ENCODE measurements at places on chromosomes 12 and 14. TPM values are rescaled to one million over a fixed set of nuclear protein-coding genes. Genes with fewer than 3 reads are reported as not detected.

DNA sequence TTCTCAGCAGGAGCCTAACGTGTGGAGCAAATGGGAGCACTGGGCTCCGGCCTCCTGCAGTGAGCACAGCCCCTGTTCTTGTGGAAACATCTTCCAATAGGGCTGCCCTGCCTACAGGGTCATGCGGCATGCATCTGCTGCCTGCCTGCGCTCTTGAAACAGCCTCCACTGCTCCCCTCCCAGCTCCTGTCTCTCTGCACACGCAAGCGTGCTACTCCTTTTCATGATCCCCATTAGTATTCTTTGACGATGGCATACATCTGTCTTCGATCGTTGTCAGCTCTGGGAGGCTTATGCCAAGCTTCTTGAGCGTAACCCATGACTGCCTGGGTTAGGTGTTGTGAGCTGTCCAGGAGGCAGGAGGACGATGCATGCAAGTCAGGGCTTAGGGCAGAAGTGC, 23.1 kb downstream of the NTF3 start:
- DNase-seq, result no peak

- DNase-seq, result peak; percentile 83
Measured at GRCh38 chr12:46160101-46160980, 108.5 kb downstream of the SLC38A1 start.

DNA sequence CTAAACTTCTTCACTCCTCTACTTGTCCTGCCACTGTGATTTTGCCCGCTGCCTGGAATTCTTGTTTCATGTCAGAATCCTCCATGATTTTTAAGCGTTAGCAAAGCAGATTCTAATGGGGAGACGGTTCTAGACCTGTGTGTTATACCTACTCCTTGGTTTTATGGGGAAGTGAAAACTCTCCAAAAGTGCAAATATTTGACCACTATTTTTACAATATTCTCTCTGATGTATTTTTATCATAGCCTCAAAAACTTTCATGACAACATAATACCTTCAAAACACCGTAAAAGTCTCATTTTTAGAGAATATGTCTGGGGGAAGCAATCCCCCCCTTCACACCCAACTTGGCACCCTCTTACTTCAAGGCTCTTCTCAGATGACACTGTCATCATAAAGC, 12.9 kb upstream of the KRAS start:
- DNase-seq, result no peak

DNA sequence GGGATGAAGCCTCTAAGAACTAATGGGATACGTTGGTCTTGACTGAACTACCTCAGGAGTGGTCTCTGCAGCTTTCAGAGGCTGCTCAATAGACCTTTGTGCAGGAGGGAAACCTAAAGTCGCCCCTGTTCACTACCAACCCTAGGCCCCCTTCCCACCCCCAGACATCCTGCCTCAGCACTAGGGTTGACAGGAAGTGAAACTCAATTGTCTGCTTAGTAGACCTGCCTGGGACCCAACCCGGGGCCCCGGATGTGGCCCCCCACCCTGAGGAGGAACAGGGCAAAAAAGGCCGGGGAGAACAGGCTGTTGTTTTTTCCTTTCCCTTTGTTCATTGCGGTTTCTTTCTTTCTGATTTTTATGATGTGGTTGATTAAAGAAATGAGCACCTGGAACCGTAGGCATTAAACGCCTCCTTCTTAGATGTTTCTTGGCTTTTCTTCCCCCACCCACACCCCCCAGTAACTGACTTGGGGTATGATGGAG, 1.6 kb upstream of the DGKA start:
- no peak for DNase-seq

DNA sequence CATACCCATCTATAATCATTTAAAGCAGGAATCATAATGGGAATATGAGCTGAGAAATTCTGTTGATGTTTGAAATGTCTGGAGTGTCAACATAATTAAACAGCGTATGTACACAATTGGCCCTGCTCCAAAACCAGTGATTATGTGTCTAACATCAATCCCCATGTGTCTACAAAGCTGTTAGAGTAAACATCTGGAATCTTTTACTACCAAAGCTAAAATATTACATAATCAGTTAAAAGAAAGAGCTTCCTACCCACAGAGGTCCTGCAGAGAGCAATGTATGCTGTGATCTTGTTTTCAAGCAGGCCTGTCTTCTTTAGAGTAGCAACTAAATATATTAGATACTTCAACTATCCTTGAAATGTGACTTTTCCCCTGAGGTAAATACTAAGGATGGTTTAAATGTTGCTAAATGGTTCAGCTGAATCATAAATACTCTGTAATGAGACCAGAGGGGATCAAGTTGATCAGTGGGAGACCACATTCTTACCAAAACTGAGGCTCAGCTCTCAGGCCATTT, 74.3 kb downstream of the RASSF8 start:
- peak; percentile 49 for DNase-seq

DNA sequence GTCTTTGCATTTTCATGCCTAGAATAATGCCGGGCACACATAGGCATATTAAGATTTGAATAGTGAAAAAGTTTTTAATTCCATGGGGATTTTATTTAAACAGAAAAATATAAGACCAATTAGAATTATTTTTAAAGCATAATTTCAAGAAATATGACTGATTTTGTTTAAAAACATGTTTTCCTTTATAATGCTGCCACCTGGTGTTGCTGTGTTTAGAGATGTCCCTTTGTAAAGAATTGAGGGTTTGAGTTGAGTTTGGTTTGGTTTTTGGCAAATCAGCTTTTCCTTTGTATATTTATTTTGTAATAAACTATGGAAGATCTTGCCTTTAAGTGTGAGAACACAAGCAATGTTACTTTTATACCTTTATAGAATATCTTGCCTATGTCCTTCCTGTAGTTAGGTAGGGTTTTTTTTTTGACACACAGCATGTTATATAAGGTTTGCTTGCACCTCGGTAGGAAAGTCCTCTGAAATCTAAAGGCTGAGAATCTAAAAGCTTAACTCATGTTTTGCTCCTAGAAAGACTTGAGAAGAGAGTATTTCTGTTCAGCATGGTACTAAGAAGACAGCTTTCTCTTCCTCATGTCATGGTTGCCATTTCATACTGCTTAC, 31.4 kb upstream of the SNAPC1 start:
- DNase-seq, result no peak

DNA sequence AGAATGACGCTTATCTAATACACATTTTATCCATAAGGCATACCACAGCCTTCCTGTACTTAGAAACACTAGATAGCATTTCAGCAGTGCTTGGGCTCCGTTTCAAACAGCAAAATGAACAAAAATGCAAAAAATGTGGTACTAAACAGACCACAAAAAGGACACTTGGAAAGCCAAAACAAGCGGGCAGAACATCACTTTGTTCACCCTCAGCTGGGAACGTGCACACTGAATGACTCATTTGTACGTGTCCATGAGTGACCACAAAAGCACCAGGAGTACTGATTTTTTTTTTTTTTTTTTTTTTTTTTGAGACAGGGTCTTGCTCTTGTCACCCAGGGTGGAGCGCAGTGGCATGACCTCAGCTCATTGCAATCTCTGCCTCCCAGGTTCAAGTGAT, 8.9 kb upstream of the FOXN3 start:
- DNase-seq, result peak; percentile 97

DNA sequence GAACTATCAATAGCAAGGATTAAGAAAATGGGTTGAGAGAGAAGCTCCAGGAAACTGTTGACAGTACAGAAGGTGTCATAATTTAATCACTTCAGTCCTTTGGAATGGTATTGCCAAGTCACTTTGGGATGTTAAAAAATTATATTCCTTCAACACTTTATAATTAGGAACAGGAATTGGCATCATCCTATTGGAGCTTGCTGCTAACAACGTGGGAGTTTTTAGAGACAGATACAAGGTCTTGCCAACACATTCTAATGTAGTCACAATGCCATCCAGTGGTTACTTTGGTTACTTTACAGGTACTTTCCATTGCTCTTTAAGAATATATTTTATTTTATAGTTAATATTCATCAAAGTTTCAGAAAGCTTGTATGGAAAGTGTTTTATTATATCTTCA, 310.1 kb downstream of the SYT1 start:
- DNase-seq, result peak; percentile 36

DNA sequence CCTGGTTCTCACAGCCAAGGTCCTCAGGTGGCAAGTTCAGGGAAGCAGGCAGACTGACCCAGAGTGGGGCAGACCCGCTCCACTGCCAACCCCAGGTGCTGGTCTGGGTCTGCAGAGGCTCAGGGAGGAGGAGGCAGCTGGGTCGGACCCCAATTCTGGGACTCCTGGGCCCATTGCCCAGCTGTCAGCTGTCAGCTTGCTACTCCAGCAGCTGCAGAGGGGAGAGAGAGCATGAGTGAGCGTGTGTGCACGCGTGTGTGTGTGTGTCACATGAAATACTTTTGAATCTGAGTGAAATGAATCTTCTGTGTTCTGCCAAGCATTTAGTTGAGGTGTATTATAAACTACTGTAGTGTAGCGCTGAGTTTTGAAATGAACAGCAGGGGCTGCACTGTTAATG, 30.8 kb downstream of the XRCC3 start:
- DNase-seq, result no peak

GRCh38 chr12:107845980-107846659, 71.6 kb downstream of the ASCL4 start:
- no peak for DNase-seq

- DNase-seq, result no peak
Measured at GRCh38 chr12:64255249-64255648, 33.2 kb upstream of the KICS2 start.

DNA sequence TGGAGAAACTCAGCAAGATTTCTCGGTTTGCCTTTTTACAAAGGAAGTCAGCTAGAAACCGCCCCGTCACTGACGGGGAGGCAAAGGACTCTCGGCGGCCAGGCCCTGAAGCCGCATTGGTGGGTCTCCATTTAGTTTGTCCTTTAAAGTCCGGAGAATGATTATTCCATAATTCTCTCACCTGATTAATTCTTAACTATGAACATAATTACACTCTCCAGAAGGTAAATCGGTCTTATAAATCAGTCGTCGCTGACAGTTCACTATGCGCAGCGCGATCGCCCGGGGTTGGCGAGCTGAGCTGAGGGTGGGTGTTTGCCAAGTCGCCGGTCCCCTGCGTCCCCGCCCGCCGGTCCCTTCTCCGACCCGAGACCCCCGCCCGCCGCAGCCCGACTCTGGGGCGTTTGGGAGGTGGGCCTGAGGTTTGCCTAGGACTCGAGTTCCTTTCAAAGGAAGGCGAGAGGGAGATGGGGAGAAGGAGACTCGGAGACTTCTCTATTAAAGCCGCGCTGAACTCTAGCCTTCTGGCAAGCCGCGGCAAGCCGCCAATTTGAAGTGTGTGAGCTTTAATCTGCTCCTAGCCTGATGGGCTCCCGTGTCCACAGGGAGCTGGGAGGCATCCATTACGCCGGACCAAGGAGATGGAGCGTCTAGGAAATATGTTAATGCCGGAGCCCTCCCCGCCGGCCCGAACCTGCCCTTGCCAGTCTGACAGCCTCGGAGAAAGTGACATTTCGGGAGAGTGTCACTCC, 392.9 kb downstream of the NOVA1 start:
- no peak for DNase-seq

- DNase-seq, result no peak
Measured at GRCh38 chr12:128942960-128943477, 89.7 kb downstream of the GLT1D1 start.

GRCh38 chr12:94690198-94690771, 39.9 kb upstream of the TMCC3 start:
- no peak for DNase-seq

DNA sequence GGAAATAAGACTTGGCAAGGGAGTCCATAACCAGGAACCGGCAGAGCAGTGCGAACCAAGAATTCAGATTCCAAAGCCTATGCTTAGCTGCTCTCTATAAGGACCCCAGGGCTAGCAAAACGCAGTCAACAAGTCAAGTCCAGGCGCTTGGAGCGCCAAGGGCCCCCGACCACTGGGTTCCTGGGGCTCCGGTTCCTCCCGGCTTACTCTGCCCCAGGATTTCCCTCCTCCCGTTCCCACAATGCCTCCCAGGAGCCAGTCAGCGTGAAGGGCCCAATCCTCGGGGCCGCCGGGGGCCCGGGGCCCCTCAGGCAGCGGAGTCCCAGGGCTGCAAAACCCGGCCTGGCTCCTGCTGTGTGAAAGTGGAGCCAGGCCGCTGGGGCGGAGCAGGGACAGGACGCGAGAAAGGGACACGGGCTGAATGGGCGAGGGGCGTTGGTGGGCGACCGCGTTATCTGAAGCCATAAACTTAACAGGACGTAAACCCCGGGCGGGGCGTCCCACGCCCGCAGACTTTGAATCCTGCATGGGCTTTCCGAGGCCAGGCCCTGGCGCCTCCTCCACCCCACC, 1.5 kb downstream of the KRT8 start:
- DNase-seq, result peak; percentile 72

- no peak for DNase-seq
Measured at GRCh38 chr14:54643696-54644176, 76.8 kb downstream of the SAMD4A start.

- peak; percentile 89 for DNase-seq
Measured at GRCh38 chr14:65255029-65255545, 152.8 kb upstream of the MAX start.

- DNase-seq, result no peak
Measured at GRCh38 chr12:114400361-114400811, 5.6 kb downstream of the TBX5 start.

DNA sequence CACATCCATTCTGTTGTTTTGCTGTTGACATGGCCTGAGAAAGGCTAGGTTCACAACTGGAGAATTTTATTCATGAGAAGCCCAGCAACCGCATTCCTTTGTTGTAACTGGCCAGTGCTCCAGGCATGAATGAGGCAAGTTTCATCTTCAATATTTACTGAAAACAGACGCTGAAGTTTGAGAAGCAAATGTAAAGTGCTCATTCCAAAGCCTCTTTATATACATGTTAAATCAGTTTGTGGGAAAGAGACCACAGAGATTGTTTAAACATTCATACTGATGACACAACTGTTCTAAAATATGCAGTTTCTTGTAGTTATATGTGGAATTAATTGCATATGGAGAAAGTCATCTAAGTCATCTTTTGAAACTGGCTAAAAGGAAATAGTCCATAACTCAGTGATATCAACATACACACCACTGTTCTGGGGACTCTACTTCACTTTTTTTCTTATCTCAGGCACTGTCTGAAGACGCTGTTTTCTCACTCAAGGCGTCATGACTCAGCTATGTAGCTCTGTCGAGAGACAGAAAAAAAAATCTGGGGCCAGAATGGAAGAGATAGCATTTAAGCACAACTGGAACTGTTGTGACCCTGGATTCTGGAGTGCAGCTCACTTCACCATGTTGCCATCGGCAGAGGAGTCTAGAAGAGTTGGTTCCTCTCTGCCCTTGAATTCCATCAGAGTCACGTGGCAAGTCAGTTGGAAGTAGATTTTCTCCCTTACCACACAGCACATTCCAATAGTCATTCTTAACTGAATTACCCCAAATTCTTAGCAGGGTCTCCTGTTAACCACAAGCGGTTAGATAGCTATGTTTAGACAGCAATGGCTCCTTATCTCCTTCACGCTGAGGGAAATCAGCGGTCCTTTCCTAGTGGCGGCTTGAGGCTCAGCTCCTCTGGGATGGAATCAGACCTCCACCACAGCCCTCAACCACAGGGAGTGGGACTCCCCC, 258.4 kb upstream of the HMGA2 start:
- peak; percentile 95 for DNase-seq

Gene TEDC1
- 21.0 TPM for total RNA-seq

Gene KCNJ8
- total RNA-seq, result not detected

Gene PMCH
- not detected for total RNA-seq

Gene TAS2R50
- 0.24 TPM for total RNA-seq

Gene PZP
- not detected for total RNA-seq

Gene CCDC184
- total RNA-seq, result 0.24 TPM

Gene SLC38A4
- total RNA-seq, result 0.68 TPM

Gene KRT78
- total RNA-seq, result 0.36 TPM

Measured in RPMI7951 (cell line).